ENCODE measurements at places on chromosomes 12 and 14. TPM values are rescaled to one million over a fixed set of nuclear protein-coding genes. Genes with fewer than 3 reads are reported as not detected.

DNA sequence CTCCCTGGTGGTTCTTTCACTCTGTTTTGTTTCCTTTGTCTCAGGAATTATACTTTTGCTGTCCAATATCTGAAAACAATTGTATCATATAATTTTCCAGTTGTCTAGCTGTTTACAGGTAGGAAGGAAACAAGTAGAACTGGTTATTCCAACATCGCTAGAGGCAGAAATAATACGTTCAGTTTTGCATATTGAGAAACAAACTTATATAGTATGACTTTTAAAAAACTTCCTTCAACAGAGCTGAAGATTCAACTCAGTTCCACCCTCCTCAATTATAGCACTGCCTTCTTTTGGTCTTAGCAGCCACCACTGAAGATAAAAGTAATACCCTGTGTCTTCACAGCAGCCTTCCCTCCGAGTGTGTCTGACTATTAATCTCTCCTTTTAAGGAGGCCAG, 214.3 kb downstream of the EFCAB11 start:
- no peaks in the 10 kb centered on the region for H3K36me3 ChIP-seq
- DNase-seq: no peak
- H3K27me3 ChIP-seq: no peaks in the 10 kb centered on the region
- H3K4me1 ChIP-seq: no peaks in the 10 kb centered on the region
- H3K4me3 ChIP-seq: no peak overlapping the region

GRCh38 chr14:22549981-22550673, 38.9 kb downstream of the DAD1 start:
- peaks cover 13% of the 10 kb centered on the region for H3K36me3 ChIP-seq
- H3K27ac ChIP-seq: peak overlapping the region; percentile 99
- H3K4me3 ChIP-seq: peak overlapping the region; percentile 35
- H3K27me3 ChIP-seq: no peaks in the 10 kb centered on the region

- DNase-seq: peak; percentile 46
- H3K27me3 ChIP-seq: peaks cover 36% of the 10 kb centered on the region
Observed at GRCh38 chr12:117212563-117213190, 22.4 kb upstream of the FBXO21 start.

TMTC2 gene
- total RNA-seq: 3.6 TPM

HOXC13 gene
- 0.12 TPM for total RNA-seq

FAM90A1 gene
- total RNA-seq: not detected

All from T-cell (primary cell).